Hepatic stellate cell (primary cell): ENCODE measurements at places on chromosomes 11 and 22.

- DNase-seq = peak; percentile 69
These were observed 20.6 kb upstream of the PRDM10 start for GRCh38 chr11:130023204-130023603.

DNA sequence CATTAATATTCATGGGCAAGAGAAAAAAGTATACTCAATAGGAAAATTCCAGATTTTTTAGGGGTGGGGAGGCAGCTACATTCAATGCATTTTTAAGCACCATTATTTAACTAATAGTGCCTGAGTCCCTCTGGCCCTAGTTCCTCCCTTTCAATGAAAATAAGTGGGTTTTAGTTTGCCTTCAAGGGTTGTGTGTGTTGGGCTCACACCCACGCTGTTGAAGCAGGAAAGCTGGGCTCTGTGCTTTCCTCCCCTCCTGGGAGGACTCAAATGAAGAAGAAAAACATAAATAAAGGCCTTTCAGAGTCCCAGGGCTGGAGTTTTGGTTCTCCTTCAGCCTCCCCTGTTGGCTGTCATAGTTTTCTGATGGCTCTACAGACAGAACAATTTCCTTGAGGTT, 366.2 kb downstream of the MIAT start:
- DNase-seq = no peak

DNA sequence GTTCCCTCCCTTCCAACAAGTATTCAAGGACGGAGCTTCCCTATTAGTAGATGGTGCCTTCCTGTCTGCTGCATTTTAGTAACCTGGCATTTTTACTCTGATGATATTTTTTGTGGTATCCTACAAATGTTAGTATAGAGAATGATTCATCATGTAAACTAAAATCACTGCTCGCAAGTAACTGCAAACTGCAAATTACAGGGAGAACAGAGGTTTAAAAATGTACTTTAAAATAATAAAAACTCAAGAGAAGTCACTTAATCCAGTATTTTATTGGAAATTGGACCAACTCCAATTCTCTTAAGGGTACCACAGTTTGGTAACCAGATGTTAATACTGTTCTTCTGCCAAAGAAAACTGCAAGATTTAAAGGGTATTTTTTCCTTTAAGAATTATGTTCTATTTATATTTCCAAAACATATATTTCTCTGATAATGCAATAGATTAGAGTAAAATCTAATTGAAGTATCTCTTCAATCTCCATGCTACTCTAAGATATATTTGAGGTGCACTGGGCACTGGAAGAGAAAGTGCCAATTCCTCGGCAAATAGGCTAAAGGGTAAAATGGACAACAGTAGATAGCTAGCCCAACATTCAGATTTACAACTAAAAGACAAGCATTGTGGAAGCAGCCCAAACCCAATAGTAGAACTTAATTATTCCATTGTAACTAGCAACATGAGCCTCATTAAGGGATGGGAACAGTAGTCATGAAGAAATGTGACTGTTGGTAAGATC, 298.0 kb downstream of the TTC28 start:
- DNase-seq = peak; percentile 15

GRCh38 chr11:95451682-95452081, 220.7 kb upstream of the SESN3 start:
- DNase-seq = peak; percentile 28

GRCh38 chr22:32815943-32816342, 14.4 kb downstream of the TIMP3 start:
- no peak for DNase-seq

DNA sequence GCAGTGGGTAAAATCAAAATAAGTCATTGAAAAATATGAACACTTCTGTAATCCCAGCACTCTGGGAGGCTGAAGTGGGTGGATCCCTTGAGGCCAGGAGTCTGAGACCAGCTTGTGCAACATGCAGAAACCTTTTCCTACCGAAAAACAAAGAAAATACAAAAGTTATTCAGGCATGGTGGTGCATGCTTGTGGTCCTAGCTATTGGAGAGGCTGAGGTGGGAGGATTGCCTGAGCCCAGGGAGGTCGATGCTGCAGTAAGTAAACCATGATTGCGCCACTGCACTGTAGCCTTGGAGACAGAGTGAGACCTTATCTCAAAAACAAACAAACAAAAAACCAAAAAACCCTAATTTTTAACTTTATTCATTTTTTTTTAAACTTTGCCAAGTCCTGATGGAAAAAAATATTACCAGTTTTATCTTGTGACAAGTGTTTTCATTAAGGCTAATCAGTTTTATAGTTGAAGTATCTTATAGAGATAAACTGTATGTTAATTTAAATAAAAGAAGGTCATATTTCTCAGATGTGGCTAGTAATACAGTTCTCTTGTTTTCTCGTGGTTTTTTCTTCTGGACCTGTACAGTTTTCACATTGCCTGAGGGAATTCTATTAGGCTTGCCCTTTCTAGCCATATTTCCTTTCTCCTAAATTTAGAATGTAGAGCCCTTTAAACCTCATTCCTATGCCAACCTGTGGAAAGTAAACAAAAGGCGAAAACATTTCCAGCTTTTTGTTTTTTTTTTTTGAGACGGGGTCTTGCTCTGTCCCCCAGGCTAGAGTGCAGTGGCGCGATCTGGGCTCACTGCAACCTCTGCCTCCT, 9.4 kb downstream of the HIPK3 start:
- no peak for DNase-seq
